ENCODE measurements at places on chromosomes 2 and 18.

GRCh38 chr2:103174711-103175110, 412.9 kb downstream of the TMEM182 start:
- DNase-seq = no peak

DNA sequence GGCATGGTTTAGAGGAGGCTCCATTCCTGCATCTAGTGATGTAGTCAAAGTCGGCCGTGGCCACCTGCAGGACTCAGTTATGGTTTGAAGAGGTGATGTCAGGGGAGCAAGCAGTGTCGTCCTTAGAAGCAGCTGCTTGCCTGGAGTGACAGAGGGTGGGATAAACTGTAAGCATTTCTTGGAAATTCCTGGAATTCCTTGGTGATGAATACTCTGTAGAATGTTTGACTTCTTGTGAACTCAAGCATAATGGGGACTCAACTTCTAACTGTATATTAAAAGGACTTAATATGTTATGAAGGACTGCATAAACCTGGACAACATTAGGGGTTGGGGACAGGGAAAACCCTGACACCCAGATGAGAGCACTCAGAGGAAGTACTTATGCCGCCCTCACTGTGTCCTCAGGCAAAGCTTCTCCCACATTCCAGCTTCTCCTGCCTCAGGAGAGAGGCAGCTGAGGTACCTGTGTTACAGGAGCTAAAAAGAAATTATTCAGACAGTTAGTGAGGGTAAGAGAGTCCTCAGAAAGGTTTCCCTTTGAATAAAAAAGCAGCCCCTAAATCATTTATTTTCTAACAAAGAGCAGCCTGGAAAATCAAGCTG, 459.9 kb upstream of the CELF4 start:
- no peak for DNase-seq

DNA sequence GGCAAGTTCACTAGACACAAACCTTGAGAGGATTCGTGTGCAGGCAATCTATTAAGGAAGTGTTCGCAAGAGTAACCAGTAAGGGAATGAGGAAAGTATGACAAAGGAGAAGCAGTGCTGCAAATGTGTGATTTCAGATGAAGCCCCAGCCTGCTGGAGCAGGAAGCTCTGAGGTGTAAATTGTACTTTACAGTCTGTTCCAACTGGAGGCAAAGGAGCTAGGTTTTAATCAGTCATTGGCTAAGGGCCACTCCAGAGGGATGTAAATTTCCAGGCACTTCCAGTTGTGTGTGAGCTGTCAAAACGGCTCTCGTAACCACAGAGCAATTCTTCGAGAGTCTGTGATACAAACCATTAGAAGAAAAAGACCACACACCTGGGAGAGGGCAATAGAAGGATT, 359.5 kb upstream of the FAM98A start:
- DNase-seq = no peak

DNA sequence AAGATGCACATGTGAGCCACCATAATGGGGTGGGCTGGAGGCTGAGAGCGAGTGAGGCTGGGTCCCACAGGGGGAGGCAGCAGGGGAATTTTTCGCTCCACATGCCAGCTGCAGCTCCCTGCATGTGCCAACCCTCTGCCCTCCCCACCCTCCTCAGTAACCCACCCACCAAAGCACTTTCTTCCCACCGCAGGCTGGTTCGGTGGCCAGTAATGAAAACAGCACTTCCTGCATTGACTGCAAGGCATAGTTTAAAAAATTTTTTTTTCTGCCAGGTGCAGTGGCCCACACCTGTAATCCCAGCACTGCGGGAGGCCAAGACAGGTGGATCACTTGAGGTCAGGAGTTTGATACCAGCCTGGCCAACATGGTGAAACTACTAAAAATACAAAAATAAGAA, 147.5 kb upstream of the TTC39C start:
- no peak for DNase-seq

Data from DMS 273 treated with DMSO at 0.1 percent for 48 hours (cell line).